Activated T-helper 17 cell treated with anti-CD3 and anti-CD28 coated beads, Interleukin-2, amount 50 U/mL, for 72 hours (primary cell): ENCODE measurements at places on chromosomes 12 and 14.
A peak's percentile ranks its signal among the peaks of the same experiment; 100 is the strongest.

- peak; percentile 33 for ATAC-seq
Observed at GRCh38 chr12:96193725-96194575, at the start of gene ELK3. ELK3 (plus strand) TSS chr12:96194375.

GRCh38 chr12:3371018-3371417, 120.0 kb upstream of the PRMT8 start:
- no peak for ATAC-seq

DNA sequence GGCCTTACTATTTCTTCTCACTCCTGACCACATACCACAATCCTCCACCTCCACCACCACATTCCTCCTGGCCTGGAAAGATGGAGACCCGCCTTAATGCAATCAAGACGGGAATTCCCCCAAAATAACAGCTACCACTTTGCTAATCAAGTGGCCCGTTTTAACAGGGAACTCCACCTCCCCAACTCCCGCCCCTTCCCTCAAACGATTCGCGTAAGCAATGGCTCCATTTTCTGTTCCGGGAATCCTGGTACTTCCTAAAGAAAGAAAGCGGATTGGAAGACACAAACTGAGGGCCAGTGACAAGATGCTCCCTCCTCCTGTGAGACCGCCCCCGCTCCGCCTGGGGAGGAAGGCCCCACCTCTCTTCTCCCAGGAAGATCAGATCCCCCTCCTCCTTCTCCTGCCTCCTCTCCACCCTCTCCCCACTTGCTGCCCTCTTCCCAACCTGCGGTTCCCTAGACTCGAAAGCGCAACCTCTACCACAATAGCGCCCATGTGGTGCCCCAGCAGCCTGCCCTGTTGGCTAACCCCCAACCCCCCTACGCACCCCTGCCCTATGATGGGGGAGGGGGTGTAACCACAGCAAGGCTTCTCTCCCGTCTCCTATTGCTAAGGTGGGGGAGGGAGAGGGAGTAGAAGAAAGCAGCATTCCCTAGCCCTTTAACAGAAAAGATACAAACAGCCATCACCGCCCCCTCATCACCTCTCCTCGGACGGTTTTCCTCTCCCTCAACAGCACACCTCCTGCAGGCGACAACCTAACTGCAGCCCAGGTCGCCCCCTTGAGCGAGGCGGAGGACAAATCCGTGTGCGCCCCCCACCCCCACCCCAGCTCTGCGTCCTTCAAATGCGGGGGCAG, 777 bp downstream of the ARF3 start:
- ATAC-seq, result peak; percentile 30

GRCh38 chr14:61504901-61505300, 183.5 kb downstream of the PRKCH start:
- peak; percentile 3 for ATAC-seq

- ATAC-seq, result no peak
Observed at GRCh38 chr14:60064491-60065072, 27.1 kb upstream of the PCNX4 start.
